Breast epithelium (tissue), 4 donors: ENCODE measurements at places on chromosomes 5 and 9. TPM values are rescaled to one million over a fixed set of nuclear protein-coding genes. Genes with fewer than 3 reads are reported as not detected.

DNA sequence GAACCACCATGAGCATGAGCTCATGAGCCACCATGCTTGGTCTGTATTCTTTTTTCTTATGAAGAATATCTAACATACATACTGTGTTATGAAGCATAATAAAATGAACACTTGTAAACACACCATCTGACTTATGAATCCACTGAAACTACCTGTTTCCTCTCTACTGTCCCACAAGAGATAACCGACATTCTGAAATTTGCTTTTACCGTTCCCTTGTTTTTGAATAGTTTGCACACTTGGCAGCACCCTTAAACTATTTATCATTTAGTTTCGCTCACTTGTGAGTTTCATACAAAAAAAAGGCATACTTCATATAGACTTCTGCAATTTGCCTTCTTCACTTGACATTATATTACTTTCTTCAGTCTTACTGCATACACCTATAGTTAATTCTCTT, 8.9 kb downstream of the LARS1 start:
- peaks cover 7% of the 10 kb centered on the region for H3K36me3 ChIP-seq
- H3K4me3 ChIP-seq = no peak overlapping the region
- H3K4me1 ChIP-seq = no peaks in the 10 kb centered on the region

- no peaks in the 10 kb centered on the region for H3K36me3 ChIP-seq
- H3K27ac ChIP-seq = no peak overlapping the region
- H3K4me3 ChIP-seq = no peak overlapping the region
- H3K27me3 ChIP-seq = no peaks in the 10 kb centered on the region
- no peak for DNase-seq
These were observed 355.4 kb upstream of the SLC24A2 start for GRCh38 chr9:20144197-20144596.

DNA sequence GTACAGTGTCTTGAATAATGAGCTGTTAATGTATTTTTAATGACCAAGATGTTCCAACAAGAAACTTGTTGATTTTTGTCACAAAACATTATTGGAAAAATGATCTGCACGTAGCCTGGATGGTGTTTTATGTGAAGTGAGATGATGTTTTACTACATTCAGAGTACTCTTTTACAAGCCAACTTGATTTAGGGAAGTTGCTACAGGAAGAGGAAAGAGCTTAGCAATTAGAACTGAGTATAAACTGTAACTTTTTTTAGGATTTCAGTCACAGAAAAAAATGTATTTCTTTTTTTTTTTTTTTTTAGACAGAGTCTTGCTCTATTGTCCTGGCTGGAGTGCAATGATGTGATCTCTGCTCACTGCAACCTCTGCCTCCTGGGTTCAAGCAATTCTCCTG, 113.6 kb upstream of the ADRA1B start:
- no peak for DNase-seq
- H3K4me1 ChIP-seq = no peaks in the 10 kb centered on the region
- no peaks in the 10 kb centered on the region for H3K27me3 ChIP-seq
- no peak overlapping the region for H3K27ac ChIP-seq
- no peak overlapping the region for H3K4me3 ChIP-seq

DNA sequence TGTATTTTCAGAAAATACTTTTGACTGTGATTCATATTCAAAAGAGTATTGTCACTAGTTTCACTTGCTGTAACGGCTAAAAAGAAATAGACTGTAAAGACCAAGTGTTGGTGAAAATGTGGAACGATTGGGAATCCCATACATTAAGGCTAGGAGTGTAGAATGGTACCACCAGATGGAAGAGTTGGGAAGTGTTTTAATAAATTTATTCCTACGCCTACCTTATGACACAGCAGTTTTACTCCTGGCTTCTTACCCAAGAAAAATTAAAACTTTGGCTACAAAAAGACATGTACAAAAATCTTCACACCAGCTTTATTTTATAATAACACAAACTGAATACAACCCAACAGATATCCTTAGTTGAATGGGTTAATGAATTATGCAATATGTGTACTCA, 256.2 kb downstream of the TAF11L14 start:
- DNase-seq = no peak
- no peaks in the 10 kb centered on the region for H3K4me1 ChIP-seq
- no peaks in the 10 kb centered on the region for H3K27me3 ChIP-seq
- no peaks in the 10 kb centered on the region for H3K36me3 ChIP-seq
- no peak overlapping the region for H3K27ac ChIP-seq

- H3K4me1 ChIP-seq = no peaks in the 10 kb centered on the region
- no peaks in the 10 kb centered on the region for H3K36me3 ChIP-seq
- H3K27ac ChIP-seq = no peak overlapping the region
- H3K4me3 ChIP-seq = no peak overlapping the region
- no peak for DNase-seq
These were observed 1011.8 kb upstream of the ARRDC3 start for GRCh38 chr5:92394936-92395335.

GRCh38 chr9:96251451-96251850, 50.5 kb downstream of the HSD17B3 start:
- no peak for DNase-seq
- no peak overlapping the region for H3K27ac ChIP-seq
- no peaks in the 10 kb centered on the region for H3K36me3 ChIP-seq
- H3K4me1 ChIP-seq = no peaks in the 10 kb centered on the region
- peaks cover 13% of the 10 kb centered on the region for H3K27me3 ChIP-seq
- no peak overlapping the region for H3K4me3 ChIP-seq

DMGDH gene
- total RNA-seq = 1.5 TPM
